Subcutaneous preadipocyte (primary cell): ENCODE measurements at places on chromosomes 6 and 20. TPM values are rescaled to one million over a fixed set of nuclear protein-coding genes. Genes with fewer than 3 reads are reported as not detected.

Gene MUC22
- not detected in 2 replicates for total RNA-seq

Gene RBBP9
- total RNA-seq, result 17.6 and 22.1 TPM in 2 replicates

Gene NRSN1
- total RNA-seq, result not detected in 2 replicates

Gene ESR1
- 0.73 and 0.98 TPM in 2 replicates for total RNA-seq

Gene ID4
- total RNA-seq, result 0.37 and 0.59 TPM in 2 replicates

Gene MICA
- 27.6 and 37.5 TPM in 2 replicates for total RNA-seq

Gene JAG1
- 20.9 and 34.8 TPM in 2 replicates for total RNA-seq

Gene ZFP64
- total RNA-seq, result 8.8 and 11.9 TPM in 2 replicates

Gene GPR63
- 0.37 and 0.98 TPM in 2 replicates for total RNA-seq

Gene BEND6
- total RNA-seq, result 9.6 and 12.7 TPM in 2 replicates

Gene PRR18
- total RNA-seq, result not detected in 2 replicates

Gene HLA-F
- total RNA-seq, result 4.8 and 8.4 TPM in 2 replicates

Gene LAMA5
- total RNA-seq, result 33.1 and 88.8 TPM in 2 replicates

Gene PIM1
- total RNA-seq, result 6.5 and 9.2 TPM in 2 replicates

Gene ANKRD66
- not detected in 2 replicates for total RNA-seq

Gene MEI4
- total RNA-seq, result not detected in 2 replicates

Gene TNFRSF6B
- total RNA-seq, result 8.2 and 10.7 TPM in 2 replicates
